ENCODE measurements at places on chromosomes 2 and 18.

GRCh38 chr2:200486529-200486928, 23.3 kb downstream of the KCTD18 start:
- DNase-seq: no peak

- DNase-seq: no peak
Observed at GRCh38 chr2:140210963-140211362, 1430.8 kb upstream of the NXPH2 start.

- no peak for DNase-seq
Observed at GRCh38 chr18:39486268-39486667, 1920.7 kb upstream of the CELF4 start.

- DNase-seq: no peak
Observed at GRCh38 chr2:236184701-236185100, 16.5 kb upstream of the GBX2 start.

- peak; percentile 40 for DNase-seq
Observed at GRCh38 chr2:46188041-46188716, 109.0 kb upstream of the EPAS1 start.

- no peak for DNase-seq
Observed at GRCh38 chr2:100016756-100017155, 125.6 kb downstream of the AFF3 start.

- DNase-seq: no peak
Observed at GRCh38 chr2:105517814-105518705, 119.2 kb upstream of the FHL2 start.

DNA sequence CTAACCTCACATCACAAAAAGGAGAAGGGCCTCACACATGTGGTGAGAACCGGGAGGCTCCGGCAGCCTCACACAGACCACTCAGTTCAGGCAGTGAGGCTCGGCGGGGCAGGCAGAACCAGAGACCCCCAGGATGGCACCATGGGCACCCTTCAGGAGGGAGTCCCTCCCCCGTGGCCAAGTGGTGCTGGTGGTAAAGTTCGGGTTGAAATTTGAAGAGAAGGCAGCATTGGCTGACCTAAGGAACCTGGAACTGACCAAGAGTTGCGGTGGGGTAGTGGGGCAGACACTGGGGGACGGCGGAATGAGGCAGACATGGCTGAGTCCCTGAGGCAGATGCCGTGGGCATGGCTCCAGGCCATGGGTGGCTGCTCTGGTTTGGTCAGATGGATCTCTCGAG, 239.3 kb upstream of the MYT1L start:
- no peak for DNase-seq

DNA sequence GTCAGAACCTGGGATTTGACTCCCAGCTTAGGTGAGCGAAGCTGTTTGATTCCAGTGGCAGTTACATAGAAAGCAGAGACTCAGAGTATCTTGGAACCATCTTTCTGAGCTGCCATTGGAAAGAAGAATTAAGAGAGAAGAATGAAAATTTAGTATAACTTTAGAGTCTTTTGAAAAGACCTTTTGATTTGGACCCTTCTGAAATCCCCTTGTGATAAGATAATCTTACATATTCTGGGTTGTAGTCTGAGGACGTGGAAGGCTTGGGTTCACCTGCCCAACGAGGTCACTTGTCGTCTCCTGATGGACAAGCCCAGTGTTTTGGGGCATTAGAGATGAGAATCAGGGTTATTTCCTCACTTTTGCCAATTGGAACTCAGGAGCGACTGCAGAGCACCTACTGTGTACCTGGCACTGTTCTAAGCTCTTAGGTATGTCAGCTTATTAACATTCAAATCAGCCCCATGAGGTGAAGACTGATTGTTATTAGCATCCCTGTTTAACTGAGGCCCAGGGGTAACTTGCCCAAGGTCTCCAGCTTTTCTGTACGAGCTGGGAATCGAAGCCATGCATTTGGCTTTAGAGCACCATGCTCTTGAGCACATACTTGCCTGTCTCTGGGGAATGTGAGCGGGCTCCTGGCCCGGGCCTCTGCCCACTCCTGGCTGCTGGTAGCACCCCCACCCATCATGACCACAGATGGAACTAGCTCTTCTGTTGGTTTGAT, 2.9 kb downstream of the HK2 start:
- DNase-seq: no peak

GRCh38 chr2:54114936-54115283, 505 bp upstream of the ACYP2 start:
- no peak for DNase-seq

- DNase-seq: no peak
Observed at GRCh38 chr18:10006311-10006893, 92.6 kb downstream of the VAPA start.

GRCh38 chr2:147182260-147182659, 662.6 kb upstream of the ACVR2A start:
- DNase-seq: no peak

DNA sequence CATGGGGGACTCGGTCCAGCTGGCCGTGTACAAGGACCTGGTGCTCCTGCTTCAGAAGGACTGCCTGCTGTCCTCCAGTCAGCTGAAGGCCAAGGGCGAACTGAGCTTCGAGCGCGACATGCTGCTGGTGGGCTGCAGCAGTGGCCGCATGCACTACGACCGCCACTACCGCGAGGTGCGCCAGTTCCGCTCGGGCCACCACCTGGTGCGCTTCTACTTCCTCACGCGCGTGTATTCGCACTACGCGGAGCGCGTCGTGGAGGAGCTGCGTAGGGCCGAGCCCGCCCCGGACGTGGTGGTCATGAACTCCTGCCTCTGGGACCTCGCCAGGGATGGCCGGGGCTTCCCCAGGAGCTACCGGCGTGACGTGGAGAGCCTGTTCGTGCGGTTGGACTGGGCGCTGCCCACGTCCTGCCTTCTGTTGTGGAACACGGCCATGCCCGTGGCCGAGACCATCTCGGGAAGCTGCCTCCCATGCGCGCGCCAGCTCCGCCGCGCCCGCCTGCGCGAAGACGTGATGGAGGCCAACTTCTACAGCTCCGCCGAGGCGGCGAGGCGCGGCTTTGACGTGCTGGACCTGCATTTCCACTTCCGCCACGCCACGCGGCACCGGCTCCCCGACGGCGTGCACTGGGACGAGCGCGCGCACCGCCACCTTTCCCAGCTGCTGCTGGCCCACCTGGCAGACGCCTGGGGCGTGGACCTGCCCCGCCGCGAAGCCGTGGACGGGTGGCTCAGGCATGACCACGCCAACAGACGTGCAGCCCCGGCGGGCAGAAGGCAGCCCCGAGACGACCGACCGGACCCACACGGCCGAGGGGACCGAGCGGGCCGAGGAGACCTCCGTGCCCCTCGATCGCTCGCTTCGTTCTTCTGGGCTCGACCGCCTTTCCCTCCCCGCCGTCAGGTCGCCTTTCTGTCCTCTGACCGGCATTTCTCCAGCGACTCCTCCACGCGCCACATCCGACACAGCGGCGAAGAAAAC, 293.9 kb upstream of the ERBB4 start:
- DNase-seq: no peak

- no peak for DNase-seq
Observed at GRCh38 chr2:221676566-221677172, 104.6 kb upstream of the EPHA4 start.

GRCh38 chr2:96508521-96509113, 3.5 kb upstream of the NEURL3 start:
- DNase-seq: no peak

- no peak for DNase-seq
Observed at GRCh38 chr2:84882775-84883550, 2.1 kb upstream of the TRABD2A start.

DNA sequence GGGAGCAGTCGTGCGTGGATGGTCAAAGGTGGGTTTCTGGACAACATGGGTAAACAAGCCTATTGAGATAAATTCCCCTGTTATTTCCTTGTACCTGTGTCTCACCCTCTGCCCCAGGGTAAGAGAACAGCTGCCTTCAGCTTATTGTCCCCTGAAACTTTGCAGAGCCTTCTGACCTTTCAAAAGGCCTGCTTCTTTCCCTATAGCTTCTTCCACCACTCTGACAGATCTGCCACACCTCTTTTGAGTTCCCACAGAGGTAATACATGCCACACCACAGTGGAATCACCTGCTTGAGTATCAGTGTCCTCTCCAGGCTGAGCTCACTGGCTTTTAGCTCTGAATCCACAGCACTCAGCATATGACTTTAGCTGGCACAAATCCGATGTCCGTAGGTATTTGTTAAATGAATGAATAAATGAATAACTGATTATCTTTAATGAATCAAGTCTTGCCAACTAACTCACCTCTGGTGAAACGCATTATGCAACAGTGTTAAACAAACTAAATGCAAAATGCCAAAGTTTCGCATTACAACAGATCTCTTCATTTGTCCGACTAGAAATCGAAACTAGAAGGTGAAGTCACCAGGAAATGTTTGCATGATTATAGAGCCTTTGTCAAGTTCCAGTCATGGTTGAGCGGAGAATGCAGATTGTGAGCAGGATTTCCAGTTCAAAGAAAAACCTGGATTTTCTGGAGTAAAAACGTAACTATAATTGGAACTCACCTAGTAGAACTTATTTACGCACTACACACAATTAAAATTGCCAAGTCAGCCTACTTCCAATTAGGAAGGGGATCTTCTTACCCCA, 16.4 kb downstream of the DYNAP start:
- DNase-seq: peak; percentile 93

DNA sequence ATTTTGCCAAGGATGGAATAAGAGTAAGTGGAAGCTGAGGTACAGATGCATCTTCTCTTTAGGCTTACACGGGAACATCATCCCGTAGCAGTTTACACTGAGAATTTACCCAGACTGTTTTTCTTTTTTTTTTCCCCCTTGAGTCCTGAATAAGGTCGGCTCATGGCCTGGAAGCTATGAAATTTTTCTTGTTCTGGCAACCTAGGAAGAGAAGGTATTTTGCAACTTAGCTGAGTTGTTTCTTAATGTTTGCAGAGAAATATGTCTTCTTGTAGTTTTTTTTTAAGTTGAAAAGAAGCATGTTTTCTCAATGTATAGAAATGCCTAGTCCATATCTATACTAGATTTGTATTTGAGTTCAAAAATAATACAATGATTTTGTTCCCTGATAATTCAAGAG, 712.5 kb downstream of the TDRD15 start:
- DNase-seq: no peak

DNA sequence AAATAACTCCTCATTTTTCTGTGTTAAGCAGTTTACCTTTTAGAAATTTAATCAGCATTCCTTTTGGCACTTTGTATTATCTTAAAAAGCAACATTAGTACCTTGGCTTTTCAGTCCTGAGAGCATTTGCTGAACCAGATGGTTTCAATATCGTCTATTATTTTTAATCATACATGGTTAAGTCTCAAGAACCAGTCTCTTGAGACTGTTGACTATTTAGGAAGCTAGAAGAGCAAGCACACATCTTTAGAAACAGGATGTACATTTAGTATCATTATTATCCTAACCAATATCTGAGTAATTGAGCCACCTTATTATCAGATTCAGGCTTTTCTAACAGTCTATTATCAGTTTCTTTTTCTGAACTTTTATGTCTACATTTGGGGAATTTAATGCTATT, 28.2 kb upstream of the ZEB2 start:
- DNase-seq: no peak

DNA sequence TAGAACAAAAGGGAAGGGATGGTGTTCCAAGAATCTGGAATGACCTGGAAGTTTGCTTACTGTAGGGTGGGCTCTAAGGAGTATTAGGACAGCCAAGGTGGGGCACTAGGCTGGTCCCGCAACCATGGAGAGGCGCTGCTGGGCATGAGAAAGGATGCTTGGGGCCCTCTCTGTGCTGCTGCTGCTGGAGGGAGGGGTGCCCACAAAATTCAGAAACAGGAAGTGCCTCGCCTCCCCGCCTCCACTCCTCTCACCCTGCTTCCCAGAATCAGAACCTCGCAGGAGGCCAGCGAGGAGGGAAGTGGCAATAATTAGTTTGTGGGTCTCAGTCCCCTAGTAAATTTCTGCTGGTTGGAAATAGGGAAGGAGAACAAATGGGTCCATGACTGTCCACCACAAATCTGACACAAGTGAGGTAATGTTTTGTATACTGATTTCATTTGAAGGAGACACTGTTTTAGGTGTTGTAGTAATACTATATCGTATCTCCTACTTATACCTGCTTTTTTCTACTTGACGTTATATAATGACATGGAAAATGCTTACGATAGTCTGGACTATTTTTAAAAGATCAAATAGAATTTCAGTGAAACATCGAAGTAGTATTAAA, 7.9 kb upstream of the PDCL3 start:
- no peak for DNase-seq

DNA sequence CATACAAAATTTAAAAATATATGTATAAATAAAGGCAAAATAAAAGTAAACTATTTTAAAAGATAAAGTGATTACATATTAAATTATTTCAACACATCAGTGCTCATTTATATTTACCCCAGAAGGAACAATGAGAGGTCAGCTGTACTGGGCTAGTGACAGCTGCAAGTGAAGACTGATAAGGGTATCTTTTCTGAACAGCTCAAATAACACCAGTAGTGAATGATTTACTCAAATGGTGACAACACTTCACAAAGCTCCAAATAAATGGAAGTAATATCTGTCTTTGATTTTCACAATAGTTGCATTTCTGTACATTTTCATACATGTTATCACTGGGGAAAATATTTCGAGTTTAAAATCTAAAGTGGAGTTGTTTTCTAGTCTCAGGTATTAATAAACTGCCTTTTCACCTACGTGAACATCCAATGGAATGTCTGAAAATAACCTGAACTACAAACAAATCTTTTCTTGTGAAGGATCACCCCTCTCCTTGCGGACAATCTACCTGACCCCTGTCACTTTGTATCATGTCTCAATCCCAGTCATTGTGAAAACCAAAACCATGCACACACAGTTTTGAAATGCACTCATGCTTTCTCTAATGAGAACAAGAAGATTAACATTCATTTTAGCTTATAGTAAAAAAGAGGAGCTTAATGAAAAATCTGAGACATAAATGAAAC, 1928.8 kb upstream of the CELF4 start:
- DNase-seq: no peak

DNA sequence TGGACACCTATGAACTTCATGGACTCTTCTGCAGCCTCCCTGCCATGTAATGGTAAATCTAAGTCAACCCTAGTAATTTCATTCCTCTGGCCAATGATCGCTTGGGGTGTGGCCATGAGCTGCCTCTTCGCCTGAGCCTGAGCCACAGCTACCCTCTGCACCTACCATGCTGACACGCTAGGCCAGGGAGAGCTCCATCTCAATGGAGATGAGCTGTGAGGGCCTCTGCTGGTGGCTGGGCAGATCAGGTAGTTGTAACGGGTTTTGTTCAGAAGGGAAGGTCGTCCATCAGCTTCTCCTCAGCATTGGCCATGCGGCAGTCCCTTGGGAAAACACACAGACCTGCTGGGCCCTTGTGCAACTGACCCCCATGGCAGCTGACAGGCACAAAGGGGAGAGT, 24.4 kb downstream of the MPHOSPH10 start:
- peak; percentile 48 for DNase-seq

DNA sequence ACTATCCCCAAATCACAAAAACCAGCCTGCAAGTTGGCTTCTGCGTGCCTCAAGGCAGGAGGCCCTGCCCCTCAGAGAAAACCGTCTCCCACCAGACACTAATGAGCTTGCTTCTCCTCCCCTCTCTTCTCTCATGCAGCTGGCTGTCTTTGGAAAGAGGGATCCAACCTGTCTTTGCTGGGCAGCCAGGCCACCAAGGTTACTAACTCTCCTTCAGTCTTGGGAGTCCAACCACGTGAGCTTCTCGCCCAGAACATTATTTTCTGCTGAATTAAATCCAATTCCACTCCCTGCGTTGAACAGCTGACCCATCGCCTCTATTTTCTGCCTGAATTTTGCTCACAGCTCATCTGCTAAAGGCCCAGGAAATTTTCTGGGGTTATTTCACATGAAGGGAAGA, 291.3 kb upstream of the NCKAP5 start:
- DNase-seq: no peak

GRCh38 chr18:9563331-9563730, 51.0 kb downstream of the PPP4R1 start:
- no peak for DNase-seq

- peak; percentile 66 for DNase-seq
Observed at GRCh38 chr2:197950724-197951123, 146.3 kb downstream of the PLCL1 start.
